Fibroblast of skin of right biceps (primary cell): ENCODE measurements at places on chromosomes 3 and 15.

- no peak for DNase-seq
Measured at GRCh38 chr15:94692710-94693109, 461.3 kb downstream of the MCTP2 start.

DNA sequence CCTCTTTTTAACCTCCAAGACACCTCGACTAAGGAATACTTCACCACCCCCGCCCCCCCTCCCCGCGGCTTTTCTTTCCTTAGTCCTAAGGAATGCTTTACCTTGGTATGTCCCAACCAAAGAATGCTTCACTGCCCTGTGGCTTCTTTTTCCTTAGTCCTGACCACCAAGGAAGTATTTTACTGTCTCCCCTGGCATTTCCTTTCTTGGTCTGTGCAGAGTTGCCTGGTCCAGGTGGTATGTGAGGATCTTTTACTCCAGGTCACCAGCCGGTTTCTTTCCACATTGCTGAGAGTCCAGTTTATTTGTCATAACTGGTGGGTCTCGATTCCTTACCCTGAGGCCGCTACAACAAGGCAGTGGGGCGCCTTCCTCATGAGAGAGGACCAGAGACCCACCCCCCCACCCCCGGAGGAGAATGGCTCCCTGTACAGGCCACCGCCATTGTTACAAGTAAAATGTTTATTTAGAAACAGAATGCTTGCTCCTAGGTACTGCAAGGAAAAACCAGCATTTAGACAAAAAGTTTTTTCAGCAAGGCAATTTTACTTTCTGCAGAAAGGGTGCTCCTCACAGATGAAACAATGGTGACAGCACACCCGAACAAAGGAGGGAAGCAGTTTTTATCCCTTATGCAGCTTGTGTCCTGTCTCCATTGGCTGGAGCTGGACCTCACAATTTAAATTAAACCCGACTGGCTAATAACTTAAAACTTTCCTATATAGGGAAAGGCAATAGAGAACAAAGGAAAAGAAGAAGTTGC is 23.1 kb upstream of the MTHFS start:
- DNase-seq = no peak

DNA sequence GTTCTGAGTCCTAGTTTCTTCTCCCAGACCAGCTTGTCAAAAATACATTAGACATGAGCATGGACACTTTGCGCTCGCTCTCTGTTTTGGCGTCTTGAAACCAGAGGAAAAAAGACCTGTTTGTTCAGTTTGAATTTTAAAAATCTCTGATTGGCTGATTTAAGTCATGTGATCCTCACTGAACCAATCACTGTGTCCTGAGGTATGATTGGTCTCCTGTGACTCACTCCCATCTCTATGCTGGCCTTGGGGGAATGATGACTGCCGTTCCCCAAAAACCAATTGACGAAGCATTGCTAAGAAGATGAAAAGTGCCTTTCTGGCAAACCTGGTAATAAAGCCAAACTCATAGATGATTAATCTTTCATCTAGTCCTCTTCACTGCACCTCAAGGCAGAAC is 256.5 kb downstream of the IL5RA start:
- DNase-seq = no peak

- peak; percentile 36 for DNase-seq
Measured at GRCh38 chr15:82952158-82953081, at the start of gene HOMER2. Gene HOMER2 (minus strand): TSS chr15:82952720. CDS start chr15:82952535, 185 bp downstream.

DNA sequence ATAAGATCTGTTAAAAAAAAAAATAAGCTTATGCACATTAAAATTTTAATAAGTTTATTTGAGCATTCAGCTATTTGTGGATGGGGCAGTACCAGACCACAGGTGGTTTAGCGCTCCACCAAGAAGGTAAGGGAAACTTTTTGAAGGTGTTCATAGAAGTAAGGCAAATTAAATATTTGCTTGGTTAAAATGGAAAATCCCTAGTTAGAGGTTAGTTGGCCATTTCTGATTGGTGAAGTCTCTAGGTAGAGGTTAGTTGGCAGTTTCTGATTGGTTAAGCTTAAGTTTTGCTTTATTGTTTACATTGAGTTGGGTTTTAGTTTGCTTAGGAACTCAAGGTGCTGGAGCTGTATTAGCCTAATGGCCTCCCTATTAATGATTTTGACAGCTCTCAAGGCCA is 30.7 kb downstream of the SCN11A start:
- no peak for DNase-seq

GRCh38 chr3:197542741-197543454 is 12.9 kb downstream of the BDH1 start:
- no peak for DNase-seq

GRCh38 chr3:86958534-86958933 is 32.4 kb downstream of the VGLL3 start:
- DNase-seq = peak; percentile 94

- no peak for DNase-seq
Measured at GRCh38 chr3:15667484-15667883, 65.9 kb downstream of the BTD start.
